Left renal pelvis (tissue), 4 donors: ENCODE measurements at places on chromosomes 5 and 9.
A peak's percentile ranks its signal among the peaks of the same experiment; 100 is the strongest.

- no peak for DNase-seq
Observed at GRCh38 chr9:117290306-117290840, 124.5 kb downstream of the ASTN2 start.

GRCh38 chr9:134403682-134404301 lies 77.5 kb downstream of the RXRA start:
- DNase-seq = no peak

- no peak for DNase-seq
Observed at GRCh38 chr9:21692390-21692789, 110.0 kb upstream of the MTAP start.

DNA sequence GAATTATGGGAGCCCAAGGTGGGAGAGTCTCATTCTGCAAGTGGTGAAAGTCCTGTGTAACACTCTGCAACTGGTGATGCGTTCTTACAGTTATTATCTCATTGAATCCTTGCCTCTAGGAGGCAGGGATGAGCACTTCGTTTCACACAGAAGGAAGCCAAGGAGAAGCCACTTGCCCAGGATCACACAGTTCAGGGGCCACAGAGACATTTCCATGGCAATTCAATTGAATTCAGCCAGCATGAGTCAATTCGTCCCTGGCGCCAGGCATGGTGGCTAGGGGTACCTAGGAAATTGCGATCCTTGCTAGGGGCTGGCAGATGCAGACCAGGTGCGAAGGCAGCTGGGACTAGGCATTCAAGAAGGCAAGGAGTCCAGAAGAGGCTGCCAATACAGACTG lies 26.2 kb downstream of the LHX2 start:
- DNase-seq = no peak

- DNase-seq = no peak
Observed at GRCh38 chr9:18480662-18481093, 6.7 kb downstream of the ADAMTSL1 start.

DNA sequence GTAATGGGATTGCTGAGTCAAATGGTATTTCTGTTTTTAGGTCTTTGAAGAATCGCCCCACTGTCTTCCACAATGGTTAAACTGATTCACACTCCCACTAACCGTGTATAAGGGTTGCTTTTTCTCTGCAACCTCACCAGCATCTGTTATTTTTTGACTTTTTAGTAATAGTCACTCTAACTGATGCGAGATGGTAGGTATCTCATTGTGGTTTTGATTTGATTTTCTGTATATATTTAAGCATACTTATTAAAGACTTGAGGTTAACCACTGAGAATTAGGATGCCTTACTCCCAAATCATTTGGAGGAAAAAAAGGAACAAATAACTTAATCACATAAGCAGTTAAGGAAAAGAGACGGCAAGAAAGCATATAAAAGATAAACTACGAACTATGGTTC lies 181.6 kb upstream of the FST start:
- DNase-seq = no peak

DNA sequence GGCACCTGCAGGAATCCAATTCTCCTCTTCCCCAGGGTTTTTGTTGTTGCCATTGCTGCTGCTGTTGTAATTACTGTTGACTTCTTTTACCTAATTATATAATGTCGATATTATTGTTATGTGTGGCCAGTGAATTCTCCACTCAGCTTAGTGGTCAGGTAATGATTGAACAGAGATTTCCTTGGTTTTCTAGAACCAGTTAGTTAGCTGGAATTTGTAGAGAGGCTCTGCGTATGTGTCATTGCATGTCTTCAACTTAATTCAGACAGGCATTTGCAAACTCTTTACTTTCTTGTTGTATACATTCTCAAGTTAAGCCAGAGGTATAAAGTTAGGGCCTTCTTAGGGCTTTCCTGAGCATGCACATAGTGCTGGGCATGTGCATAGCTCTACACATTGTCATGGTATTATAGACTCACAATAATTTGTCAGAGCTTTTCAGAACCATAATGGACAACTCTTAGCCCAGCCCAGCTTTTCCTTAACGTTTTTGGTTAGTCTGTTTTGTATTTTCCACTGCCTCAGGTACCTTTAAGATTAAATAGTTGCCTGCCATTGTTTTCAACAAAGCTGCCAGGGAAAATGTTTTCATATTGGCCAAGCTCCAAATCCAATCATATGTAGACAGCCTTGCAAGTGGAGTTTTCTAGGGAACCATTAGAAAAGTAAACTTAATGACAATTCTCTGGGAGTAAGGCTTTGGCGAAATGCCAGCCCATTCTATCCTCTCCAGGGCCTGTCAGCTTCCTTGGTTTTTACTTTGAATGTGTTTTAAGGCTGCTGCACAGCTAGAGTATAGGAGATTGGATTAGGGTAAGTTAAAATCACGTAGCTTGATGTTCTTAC lies 68.1 kb downstream of the UBE2R2 start:
- DNase-seq = peak; percentile 22

GRCh38 chr5:38323645-38324295 lies 65.4 kb downstream of the EGFLAM start:
- DNase-seq = no peak

DNA sequence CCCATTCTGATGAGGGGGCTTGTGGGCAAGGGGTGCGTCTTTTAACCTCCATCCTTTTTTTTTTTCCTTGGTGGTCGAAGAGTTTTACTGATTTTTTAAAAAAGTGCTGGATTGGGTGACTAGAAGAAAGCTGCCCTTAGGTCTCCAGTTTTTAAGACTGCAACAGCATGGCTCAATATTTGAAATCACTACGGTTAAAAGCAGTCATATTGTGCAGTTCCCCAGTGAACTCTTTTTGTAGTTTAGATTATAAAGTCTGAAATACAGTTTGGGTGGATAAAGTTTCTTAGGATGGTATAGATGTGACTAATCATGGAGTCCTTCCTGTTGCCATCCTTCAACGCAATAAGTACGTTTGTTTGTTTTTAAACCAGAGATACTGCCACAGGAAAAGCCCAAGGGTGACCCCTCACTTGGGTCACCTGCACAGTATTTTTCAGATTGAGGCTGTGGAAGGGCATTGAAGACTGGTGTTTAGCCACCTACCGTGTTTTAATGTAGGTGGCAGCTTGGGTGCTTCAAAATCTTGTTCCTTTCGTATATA lies 520 bp upstream of the DHFR start:
- DNase-seq = no peak

DNA sequence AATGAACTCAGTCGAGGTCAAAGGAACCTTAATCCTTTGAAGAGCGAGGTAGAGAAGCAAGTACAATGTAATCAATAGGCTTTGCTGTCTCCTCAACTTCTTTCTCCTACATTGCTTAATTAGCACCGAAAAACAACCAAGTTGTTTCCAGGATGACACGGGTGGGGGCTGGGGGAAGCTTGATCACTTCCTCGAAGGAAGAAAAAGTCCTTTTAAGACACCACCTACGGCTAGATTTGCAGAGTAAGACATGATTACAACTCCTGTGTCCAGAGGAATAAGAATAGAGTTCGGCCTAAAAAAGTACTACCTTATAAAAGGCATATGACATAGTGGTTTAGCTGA lies 811 bp upstream of the ARRDC3 start:
- DNase-seq = no peak

DNA sequence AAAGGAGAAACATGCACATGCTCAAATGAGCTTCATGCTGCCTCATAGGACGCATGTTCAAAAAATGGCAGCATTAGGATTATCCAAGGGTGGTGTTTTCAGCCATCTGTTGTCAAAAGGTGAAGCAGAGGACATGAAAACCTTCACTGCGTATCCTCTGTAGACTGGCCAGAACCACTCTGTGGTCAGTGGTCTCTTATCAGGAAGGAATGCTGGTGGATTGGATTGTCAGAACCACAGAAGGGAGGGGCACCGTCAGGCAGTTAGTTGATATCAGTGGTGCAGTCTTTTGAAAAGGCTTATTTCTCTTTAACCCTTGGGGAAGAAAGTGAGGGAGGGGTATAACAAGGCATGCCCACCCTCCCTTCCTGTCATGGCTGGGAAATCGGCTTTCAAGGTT lies 100.1 kb downstream of the FBXL7 start:
- DNase-seq = no peak

- DNase-seq = no peak
Observed at GRCh38 chr5:111127453-111128195, 35.5 kb downstream of the WDR36 start.

GRCh38 chr9:36597412-36598178 lies 24.9 kb downstream of the MELK start:
- no peak for DNase-seq

GRCh38 chr9:126452106-126452505 lies 125.5 kb downstream of the MVB12B start:
- DNase-seq = no peak

GRCh38 chr9:3441197-3441816 lies 84.5 kb downstream of the RFX3 start:
- no peak for DNase-seq

DNA sequence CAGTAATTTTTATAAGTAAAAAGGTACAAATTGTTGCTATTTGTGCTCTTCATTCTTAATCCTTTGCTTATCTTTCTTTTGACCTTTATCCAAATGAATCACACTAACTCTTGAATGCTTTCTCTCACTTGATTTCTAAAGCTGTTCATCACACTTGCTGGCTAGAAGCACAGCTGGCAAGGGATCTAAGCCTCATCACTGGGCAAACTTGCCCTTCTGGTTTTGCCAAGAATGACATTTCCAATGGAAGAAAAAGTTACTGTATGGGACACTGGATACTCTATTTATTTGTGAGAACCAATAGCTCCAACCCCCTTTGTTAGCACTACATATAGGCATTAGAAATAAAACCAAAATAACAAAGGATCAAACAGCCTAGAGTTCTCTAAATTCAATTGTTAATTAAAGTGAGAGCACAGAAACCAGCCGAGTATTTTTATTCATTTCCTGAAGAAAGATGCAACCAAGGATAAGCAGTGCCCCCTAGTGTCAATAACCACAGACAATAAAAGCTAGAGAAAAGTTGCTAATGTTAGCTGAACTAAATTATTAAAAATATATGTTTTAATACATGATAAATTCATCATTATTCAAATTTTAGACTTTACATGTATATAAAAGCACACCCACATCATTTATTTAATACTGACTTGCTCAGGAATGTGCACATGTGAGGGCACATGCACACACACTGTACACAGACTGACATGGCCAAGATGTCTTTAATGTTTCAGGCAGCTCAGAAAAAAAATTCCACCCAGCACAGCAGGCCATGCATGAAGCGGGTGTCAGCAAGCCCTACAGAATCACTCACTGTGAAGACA lies 59.8 kb upstream of the POU5F2 start:
- DNase-seq = peak; percentile 61

- no peak for DNase-seq
Observed at GRCh38 chr9:121857928-121858327, 206.5 kb downstream of the DAB2IP start.

GRCh38 chr5:31846934-31847333 lies 208.0 kb downstream of the PDZD2 start:
- DNase-seq = no peak

- no peak for DNase-seq
Observed at GRCh38 chr9:134437403-134438194, 111.3 kb downstream of the RXRA start.

- DNase-seq = no peak
Observed at GRCh38 chr5:78490709-78491485, 130.5 kb downstream of the SCAMP1 start.

DNA sequence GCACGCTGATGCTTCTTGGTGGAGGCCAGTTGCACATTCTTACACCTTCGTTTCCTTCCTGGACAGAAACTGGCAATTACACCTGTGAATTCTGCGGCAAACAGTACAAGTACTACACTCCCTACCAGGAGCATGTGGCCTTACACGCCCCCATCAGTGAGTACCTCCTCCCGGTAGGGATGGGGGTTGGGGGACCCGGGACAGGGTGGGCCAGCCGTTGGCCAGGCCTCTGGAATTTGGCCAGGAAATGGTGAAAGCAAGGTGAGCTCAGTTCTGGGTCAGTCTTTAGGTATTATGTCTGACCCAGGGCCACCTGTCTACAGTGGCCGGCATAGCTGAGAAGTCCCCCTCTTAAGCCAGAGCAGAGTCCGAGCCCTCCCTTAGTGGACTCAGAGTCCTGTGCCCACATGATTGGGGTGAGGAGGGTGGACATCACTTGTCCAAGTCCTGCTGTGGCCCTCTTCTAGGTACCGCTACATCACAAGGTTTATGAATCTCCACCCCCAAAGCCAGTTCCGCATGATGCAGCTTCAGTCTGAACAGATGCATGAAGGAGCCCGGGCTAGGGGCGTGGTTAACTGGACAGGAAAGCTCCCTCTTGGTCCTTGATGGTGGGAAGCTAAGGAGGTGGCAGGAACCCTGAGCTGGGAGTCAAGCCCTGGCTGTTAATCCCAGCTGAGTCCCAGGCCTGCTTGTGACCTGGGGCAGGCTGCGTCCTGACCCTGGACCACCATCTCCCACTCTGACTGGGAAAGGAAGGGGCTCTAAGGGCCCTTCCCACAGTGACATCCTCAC lies 61.3 kb downstream of the AMBP start:
- no peak for DNase-seq

- DNase-seq = no peak
Observed at GRCh38 chr5:134178096-134178419, 1.3 kb upstream of the SKP1 start.

GRCh38 chr5:3517348-3517747 lies 78.3 kb upstream of the IRX1 start:
- DNase-seq = no peak

DNA sequence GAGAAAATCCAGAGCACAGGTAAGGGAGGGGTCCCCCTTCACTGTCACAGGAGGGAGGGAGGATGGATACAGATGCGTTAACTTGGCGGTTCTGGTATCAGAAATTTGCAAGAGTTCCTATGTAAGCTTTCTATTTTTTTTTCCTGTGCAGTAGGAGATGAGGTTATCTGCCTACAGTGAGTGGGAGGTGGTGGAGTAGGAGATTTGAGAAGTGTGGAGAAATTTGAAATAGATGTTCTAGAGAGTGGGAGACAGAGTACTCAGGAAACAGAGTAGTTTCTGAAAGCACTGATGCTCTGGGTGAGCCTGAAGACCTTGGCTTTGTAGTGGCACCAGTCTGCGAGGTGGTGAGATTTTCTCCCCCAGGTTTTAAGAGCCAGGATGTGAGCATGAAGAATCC lies 271.4 kb downstream of the MSX2 start:
- no peak for DNase-seq

GRCh38 chr5:179187229-179187678 lies 127.1 kb downstream of the ZNF354C start:
- DNase-seq = no peak

DNA sequence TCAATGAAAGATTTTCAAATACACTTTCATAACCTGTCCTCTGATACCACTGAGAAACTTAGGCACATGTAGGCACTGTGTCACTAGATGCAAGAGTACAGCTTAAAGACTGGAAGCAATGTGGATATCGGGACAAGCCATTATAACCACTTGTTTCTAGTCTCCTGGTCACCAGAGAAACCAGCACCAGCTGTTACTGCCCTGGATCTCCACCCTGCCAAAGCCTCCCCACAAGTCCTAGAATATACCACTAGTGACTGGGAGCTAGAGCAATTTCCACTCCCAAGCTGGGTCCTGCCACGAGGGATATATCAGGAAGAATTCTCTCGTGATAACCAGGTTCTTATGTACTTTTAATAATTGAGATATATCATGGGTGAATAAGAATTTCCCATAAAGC lies 19.5 kb downstream of the REEP5 start:
- DNase-seq = no peak

GRCh38 chr9:137295849-137296669 lies 6.0 kb downstream of the NRARP start:
- no peak for DNase-seq

GRCh38 chr5:172740428-172741205 lies 30.4 kb downstream of the DUSP1 start:
- no peak for DNase-seq
